ENCODE measurements at places on chromosomes 11 and 22. TPM values are rescaled to one million over a fixed set of nuclear protein-coding genes. Genes with fewer than 3 reads are reported as not detected.
A peak's percentile ranks its signal among the peaks of the same experiment; 100 is the strongest.

The LRRC74B gene
- not detected for total RNA-seq

The FAM227A gene
- total RNA-seq, result 1.8 TPM

The HTR3A gene
- not detected for total RNA-seq

The INCENP gene
- 20.0 TPM for total RNA-seq

The OR10G4 gene
- not detected for total RNA-seq

The OR10G8 gene
- not detected for total RNA-seq

The LIF gene
- total RNA-seq, result 2.4 TPM

DNA sequence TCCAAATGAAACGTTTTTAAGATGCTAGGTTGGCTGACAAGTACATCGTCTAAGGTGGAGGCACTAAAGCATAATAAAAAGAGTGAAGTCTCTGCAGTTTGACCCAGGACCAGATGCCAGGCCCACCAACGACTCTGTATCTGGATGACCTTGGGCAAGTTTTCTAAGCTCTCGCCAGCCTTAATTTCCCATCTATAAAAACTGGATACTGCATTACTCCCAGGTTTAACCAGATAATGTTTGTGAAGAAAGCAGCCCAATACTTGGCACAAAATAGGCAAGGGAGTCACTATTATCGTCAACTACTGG, 49.0 kb downstream of the FAM83F start:
- DNase-seq, result no peak
- no peaks in the 10 kb centered on the region for H3K4me1 ChIP-seq
- H3K4me3 ChIP-seq, result peak overlapping the region; percentile 88
- H3K27ac ChIP-seq, result peak overlapping the region; percentile 82

DNA sequence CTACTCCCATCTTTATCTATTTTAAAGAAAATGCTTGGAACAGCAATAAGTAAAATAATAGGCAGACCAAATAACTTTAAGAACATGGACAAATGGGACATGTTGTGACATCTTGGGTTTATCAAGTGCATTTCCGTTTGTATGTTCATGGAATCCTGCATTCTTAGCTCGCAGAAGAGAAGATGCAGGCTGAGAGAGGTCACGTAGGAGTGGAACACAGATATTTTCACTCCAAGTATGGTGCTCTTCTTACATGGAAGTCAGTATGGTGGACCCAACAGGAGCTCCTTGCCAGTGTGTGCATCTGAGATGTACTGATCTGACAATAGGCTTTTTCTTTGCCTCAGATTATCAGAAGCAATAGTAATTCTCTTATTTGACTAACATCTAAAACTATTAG, 1.7 kb downstream of the E2F8 start:
- no peak overlapping the region for H3K4me3 ChIP-seq
- no peaks in the 10 kb centered on the region for H3K27me3 ChIP-seq
- no peak overlapping the region for H3K27ac ChIP-seq
- no peaks in the 10 kb centered on the region for H3K36me3 ChIP-seq
- no peak for DNase-seq

GRCh38 chr11:14254533-14255237, 104.3 kb downstream of the RRAS2 start:
- H3K27ac ChIP-seq, result no peak overlapping the region
- DNase-seq, result no peak
- no peak overlapping the region for H3K4me3 ChIP-seq

- no peak overlapping the region for H3K4me3 ChIP-seq
- H3K27me3 ChIP-seq, result no peaks in the 10 kb centered on the region
- no peaks in the 10 kb centered on the region for H3K36me3 ChIP-seq
- no peak for DNase-seq
- H3K27ac ChIP-seq, result no peak overlapping the region
- peaks cover 19% of the 10 kb centered on the region for H3K4me1 ChIP-seq
Measured at GRCh38 chr11:11537372-11537771, 84.4 kb downstream of the GALNT18 start.

DNA sequence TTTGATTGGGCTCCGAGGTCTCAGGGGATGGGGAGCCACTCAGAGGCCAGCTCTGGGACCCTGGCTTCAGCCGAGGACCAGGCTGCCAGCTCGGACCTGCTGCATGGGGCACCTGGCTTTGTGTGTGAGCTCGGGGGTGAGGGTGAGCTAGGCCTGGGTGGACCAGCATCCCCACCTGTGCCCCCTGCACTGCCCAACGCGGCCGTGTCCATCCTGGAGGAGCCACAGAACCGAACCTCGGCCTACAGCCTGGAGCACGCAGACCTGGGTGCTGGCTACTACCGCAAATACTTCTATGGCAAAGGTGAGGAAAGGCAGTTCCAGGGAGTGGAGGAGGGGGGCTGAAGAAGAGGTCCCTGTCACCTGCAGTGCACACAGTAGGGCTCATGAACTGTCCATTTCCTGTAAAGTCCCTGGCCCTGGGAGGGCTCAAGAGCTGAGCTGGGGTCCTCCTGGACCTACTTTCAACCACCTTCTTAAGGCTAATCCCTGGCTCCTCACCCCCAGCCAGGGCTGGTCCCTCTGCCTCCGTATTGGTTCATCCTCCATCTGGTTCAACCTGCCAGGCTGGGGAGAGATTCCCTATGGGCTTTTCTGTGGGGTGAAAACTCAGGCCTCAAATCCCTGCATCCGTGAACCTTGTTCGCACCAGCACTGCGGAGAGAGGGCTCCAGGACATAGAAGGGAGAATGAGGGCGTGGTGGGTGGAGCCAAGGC, 3.6 kb downstream of the SIPA1 start:
- H3K27me3 ChIP-seq, result no peaks in the 10 kb centered on the region
- H3K27ac ChIP-seq, result no peak overlapping the region
- H3K4me3 ChIP-seq, result no peak overlapping the region
- H3K4me1 ChIP-seq, result peaks cover 6% of the 10 kb centered on the region
- no peaks in the 10 kb centered on the region for H3K36me3 ChIP-seq
- DNase-seq, result no peak

DNA sequence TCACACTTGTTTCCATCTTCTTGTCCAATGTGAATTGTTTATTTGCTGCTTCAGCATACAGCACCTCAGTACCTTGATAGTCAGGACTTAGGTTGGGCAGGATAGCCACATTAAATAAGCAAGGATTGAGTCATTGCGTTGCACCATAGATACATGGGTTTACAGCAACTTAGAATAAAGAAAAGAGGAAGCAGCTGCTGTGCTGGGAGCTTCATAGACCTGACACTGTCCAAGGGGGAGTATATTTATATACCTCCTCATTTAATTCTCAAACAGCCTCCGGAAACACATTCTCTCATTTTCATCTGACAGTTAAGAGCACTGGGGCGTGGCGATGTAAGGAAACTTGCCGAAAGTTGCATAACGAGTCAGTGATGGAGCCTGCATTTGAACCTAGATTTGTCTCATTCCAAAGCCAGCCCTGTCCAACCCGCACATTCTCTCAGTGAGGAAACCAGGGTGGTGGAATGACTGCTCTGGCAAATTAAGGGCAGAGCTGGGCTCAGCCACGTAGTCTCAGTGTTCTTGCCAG, 42.2 kb downstream of the UBASH3B start:
- H3K27me3 ChIP-seq, result no peaks in the 10 kb centered on the region
- no peak overlapping the region for H3K4me3 ChIP-seq
- H3K27ac ChIP-seq, result no peak overlapping the region
- no peaks in the 10 kb centered on the region for H3K36me3 ChIP-seq

GRCh38 chr11:10526974-10527918, 13.7 kb downstream of the RNF141 start:
- H3K4me3 ChIP-seq, result no peak overlapping the region
- H3K4me1 ChIP-seq, result no peaks in the 10 kb centered on the region
- H3K27ac ChIP-seq, result no peak overlapping the region
- H3K27me3 ChIP-seq, result no peaks in the 10 kb centered on the region
- no peak for DNase-seq

DNA sequence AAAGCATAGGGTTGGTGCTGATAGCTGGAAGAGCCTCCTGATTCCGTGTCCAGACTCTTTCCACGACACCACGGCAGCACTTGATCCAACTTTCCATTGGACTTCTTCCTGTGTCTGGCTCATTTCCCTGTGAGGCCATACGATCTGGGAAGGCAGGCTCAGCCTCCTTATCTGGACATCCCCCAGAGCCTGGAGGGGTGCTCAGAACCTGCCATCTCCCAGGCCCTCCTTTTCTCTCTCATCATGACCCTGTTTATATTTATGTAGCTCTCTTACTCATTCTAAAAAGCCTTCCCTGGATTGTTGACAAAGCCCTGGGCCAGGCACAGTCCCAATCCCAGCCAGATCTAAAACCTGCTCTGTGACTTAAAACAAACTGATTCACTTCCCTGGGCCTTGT, 7.8 kb upstream of the BCL9L start:
- DNase-seq, result peak; percentile 38
- H3K27me3 ChIP-seq, result no peaks in the 10 kb centered on the region
- H3K27ac ChIP-seq, result no peak overlapping the region
- H3K4me3 ChIP-seq, result no peak overlapping the region
- no peaks in the 10 kb centered on the region for H3K36me3 ChIP-seq

DNA sequence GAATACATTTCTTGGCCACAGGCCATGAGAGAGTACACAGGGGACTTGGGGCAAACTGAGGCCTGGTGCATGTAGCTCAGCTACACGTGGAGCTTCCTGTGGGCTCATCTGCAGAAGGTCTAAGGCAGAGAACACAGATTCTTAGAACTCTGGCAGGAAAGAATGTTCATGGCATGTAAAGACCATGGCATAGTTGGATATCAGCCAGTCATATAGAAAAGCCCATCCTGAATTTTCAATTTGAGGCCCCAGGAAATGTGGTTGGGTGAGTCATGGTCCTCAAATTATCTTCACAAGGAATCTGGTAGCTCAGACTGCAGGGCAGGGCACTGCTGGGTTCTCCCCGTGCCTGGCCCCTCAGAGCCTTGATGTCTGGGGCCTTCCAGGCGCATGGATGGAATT, 13.7 kb upstream of the ST3GAL4 start:
- no peaks in the 10 kb centered on the region for H3K27me3 ChIP-seq
- no peaks in the 10 kb centered on the region for H3K36me3 ChIP-seq
- no peak for DNase-seq
- peak overlapping the region; percentile 0 for H3K27ac ChIP-seq
- no peak overlapping the region for H3K4me3 ChIP-seq

GRCh38 chr11:67664213-67664585, 10.2 kb downstream of the ALDH3B2 start:
- no peak overlapping the region for H3K4me3 ChIP-seq
- H3K27me3 ChIP-seq, result no peaks in the 10 kb centered on the region
- H3K36me3 ChIP-seq, result no peaks in the 10 kb centered on the region
- no peak overlapping the region for H3K27ac ChIP-seq
- DNase-seq, result no peak
- H3K4me1 ChIP-seq, result no peaks in the 10 kb centered on the region

GRCh38 chr11:59678813-59679165, 10.0 kb upstream of the PATL1 start:
- no peaks in the 10 kb centered on the region for H3K4me1 ChIP-seq
- H3K27ac ChIP-seq, result no peak overlapping the region

DNA sequence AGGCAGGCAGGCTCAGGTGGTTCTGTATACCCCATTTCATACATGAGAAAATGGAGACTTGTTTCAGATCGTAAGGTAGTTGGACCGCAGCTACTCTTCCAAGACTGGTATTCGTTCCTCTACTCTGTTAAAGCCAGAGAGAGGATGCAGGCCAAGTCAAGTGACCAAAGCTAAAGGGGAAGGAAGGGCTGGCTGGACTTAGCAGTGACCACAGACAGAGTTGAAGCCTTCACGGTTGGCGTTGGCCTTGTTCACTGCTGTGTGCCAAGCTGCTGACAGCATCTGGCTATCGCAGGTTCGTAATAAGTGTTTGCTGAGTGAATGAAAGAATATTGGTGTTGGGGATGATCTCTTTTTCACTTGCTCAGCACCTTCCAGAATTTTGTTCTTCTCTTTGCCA, 64.2 kb downstream of the PTPRJ start:
- no peaks in the 10 kb centered on the region for H3K36me3 ChIP-seq
- no peaks in the 10 kb centered on the region for H3K4me1 ChIP-seq
- no peak for DNase-seq
- H3K27me3 ChIP-seq, result no peaks in the 10 kb centered on the region
- no peak overlapping the region for H3K27ac ChIP-seq

GRCh38 chr22:36700711-36701670, 2.6 kb downstream of the CACNG2 start:
- DNase-seq, result no peak
- peaks cover 3% of the 10 kb centered on the region for H3K4me1 ChIP-seq
- no peaks in the 10 kb centered on the region for H3K27me3 ChIP-seq
- H3K27ac ChIP-seq, result no peak overlapping the region
- H3K36me3 ChIP-seq, result no peaks in the 10 kb centered on the region

DNA sequence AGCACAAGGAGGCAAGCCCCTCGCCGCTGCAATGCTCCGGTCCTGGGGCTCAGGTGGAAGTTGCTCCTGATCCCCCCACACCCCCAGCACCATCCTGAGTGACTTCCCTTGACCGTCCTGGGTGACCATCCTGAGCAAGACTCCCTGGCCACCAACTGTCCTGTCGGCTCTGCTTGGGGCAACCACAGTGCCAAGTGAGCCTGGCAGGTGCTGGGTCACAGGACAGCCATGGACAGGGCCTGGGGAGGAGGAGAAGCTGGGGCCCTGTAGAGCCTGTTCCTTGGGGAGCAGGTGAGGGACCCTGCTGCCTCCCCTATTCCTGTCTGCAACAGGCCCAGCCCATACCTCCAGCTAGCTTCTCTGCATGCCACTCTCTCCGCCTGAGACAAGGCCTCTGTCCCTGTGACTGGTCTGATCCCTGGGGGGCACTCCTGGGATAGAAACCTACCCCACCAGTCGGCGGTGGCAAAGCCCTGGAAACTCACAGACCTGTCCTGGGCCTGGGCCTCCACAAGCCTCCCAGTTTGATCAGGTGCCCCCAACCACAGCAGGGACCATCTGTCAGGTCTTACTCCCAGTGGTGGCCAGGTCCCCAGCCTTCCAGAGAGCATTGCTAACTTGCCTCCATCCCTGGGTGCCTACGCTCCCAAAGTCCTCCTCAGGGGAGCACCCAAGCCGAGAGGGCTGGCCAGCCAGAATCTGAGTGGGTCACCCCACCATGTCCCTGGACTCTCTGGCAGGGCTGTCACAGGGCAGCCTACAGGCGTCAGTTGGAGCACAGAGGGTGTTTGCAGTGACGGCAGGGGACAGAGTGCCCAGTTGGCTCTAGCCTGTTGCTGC, 68.7 kb upstream of the WNT7B start:
- DNase-seq, result peak; percentile 36
- no peaks in the 10 kb centered on the region for H3K36me3 ChIP-seq
- H3K27me3 ChIP-seq, result no peaks in the 10 kb centered on the region
- H3K27ac ChIP-seq, result peak overlapping the region; percentile 97
- peak overlapping the region; percentile 54 for H3K4me3 ChIP-seq

- H3K27ac ChIP-seq, result no peak overlapping the region
- no peaks in the 10 kb centered on the region for H3K27me3 ChIP-seq
- H3K36me3 ChIP-seq, result no peaks in the 10 kb centered on the region
- H3K4me3 ChIP-seq, result no peak overlapping the region
Measured at GRCh38 chr11:133928628-133929059, 28.1 kb downstream of the IGSF9B start.

Measured in ovary (tissue), 10 donors.